Fibroblast of skin of right biceps (primary cell): ENCODE measurements at places on chromosomes 4 and X.

DNA sequence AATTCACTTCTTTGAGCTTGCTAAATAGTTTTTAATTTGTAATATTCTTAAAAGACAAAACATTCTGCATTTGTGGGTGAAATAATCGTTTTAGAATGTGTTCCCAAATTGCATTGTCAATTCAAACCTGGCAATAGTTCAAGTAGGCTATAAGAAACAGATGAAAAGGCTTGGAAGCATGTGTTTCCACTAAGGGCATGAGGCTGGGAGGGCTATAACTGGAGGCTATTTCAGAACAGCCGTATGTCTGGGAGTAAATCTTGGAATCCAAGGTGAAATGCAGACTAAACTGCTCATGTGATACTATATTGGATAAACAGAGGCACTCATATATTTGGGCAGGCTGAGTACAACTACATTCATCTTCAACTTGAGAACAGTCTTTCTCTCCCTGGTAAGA, 117.4 kb upstream of the GRPR start:
- DNase-seq, result peak; percentile 32

GRCh38 chr4:108111781-108112180, 57.0 kb downstream of the LEF1 start:
- no peak for DNase-seq

DNA sequence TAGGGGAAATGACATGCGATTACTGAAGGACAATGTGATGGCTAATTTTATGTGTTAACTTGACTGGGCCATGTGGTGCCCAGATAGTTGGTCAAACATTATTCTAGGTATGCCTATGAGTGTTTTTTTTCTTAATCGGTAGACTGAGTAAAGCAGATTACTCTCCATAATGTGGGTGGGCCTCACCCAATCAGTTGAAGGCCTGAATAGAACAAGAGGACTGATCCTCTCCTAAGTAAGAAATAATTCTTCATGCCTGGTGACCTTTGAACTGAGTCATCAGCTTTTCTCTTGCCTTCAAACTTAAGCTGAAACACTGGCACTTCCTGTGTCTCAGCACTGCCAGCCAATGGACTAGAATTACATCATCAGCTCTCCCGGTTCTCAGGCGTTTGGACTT, 164.0 kb upstream of the FGF13 start:
- DNase-seq, result no peak

DNA sequence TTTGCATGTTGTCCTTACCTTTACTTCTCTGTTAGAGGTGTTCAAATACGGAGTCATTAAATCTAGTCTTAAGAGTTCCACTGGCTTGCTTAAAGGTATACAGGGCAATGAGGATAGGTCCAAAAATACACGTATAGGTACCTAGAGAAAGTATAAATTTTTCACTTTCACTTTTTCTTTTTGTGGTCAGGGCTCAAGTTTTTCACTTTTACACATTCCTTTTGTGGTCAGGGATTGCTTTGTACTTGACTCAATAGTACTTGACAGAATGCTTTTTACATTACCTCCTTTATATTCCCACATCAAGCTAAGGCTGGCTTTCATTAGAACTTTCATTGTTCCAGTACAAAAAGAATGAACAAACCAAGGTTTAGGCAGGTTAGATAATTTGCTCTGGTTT, 21.7 kb downstream of the TMEM184C start:
- DNase-seq, result no peak

DNA sequence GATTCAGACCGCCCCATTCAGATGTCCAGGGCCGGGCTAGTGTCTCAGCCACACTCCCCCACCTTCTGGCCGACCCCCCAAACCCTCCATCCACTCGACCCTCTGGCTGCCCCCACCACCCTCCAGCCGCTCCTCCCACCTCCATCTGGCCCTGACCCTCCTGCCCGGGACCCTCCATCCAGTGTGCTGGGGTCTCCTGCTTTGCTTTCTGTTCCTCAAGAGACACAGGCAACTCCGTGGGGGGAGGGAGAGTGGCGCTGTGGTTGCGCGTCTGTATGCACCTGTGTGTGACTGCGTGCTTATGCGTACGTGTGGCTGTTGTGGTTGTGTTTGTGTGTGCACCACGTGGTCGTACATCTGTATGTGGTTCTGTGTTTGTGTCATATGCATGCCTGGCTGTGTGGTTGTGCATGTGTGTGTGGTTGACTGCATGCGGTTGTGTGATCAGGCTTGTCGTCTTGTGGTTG, 33.3 kb downstream of the CPLX1 start:
- DNase-seq, result no peak
